ENCODE measurements at places on chromosomes 16 and 17. TPM values are rescaled to one million over a fixed set of nuclear protein-coding genes. Genes with fewer than 3 reads are reported as not detected.

The GRIN2A gene
- total RNA-seq = 13.3 TPM

The MSLN gene
- total RNA-seq = not detected

The CENPX gene
- 89.0 TPM for total RNA-seq

The KRT14 gene
- not detected for total RNA-seq

The TCAP gene
- 0.69 TPM for total RNA-seq

The KRTAP9-8 gene
- not detected for total RNA-seq

The FNDC8 gene
- not detected for total RNA-seq

The CAVIN1 gene
- 1.1 TPM for total RNA-seq
